ENCODE measurements at places on chromosomes 4 and X.
A peak's percentile ranks its signal among the peaks of the same experiment; 100 is the strongest.

GRCh38 chrX:152451731-152451980 is 541 bp upstream of the GABRA3 start:
- DNase-seq, result no peak

DNA sequence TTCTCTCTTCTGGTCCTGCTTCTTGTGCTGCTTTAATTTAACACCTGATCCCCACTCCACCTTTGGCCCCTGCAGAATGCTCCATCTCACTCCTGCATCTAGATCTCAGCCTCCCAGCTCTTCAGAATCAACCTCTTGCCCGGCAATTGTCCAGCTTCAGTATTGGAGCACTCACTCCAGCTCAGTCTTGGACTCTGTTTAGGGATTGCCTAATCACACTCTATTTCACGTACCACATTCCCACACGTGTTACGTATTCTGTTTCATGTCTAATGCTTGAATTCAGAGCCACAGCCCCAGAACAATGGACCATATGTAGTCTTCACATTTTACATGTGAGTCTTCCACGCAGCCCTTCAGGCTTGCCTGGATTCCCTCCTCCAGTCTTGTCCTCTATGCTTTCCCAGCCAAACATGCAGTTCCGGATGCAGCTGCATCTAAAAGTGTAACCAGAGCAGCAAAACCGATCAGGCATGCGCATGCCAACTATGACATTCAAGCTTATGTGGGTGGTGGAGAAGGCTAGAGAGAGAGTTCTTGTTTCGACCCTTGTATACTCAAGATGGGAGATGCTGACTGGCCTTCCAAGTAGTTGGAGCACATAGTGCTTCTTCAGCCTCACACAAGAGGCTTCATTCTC is 105.2 kb upstream of the FAM9A start:
- no peak for DNase-seq

GRCh38 chrX:57918750-57919436 is 8.6 kb upstream of the ZXDA start:
- DNase-seq, result no peak

DNA sequence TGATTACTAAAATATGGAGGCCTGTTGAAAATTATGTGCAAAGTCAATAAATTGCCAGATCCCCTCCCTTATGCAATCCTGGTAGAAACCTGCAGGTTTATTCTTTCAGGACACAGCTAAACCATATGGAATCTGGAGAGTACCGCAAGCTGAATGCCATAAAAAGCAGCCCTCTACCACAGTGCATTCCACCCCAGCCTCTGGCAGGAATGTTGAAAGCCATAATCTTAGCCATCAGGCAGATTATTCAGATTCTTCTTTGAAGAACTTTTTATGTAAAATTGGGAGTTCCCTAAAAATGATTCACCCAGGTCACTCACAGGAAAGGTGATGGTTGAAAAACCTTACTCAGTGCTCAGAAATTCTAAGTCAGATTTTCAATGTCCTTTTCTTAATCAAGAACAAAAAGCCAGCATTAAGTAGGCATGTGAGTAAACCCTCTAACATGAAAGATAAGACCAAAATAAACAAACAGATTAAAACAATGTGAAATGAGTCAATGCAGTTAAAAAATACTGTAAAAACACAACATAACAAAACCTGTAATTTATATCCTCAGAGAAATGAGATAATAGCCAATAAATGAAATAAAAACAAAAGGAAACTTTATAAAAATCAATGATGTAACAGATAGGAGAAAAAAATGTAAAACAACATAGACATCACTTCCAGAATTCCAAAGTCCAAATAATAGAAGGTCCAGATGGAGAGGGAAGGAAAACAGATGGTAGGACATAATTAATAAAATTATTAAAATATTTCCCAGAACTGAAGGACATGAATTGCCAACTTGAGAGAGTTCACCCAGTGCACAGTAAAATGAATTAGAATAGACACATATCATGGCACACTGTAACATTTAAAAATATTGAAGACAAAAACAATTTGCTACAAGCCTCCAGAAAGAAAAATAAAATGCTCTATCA is 226.9 kb downstream of the FSTL5 start:
- no peak for DNase-seq

- no peak for DNase-seq
Observed at GRCh38 chr4:108393890-108394472, 225.2 kb upstream of the LEF1 start.

- no peak for DNase-seq
Observed at GRCh38 chrX:81708487-81708886, 506.6 kb downstream of the SH3BGRL start.

DNA sequence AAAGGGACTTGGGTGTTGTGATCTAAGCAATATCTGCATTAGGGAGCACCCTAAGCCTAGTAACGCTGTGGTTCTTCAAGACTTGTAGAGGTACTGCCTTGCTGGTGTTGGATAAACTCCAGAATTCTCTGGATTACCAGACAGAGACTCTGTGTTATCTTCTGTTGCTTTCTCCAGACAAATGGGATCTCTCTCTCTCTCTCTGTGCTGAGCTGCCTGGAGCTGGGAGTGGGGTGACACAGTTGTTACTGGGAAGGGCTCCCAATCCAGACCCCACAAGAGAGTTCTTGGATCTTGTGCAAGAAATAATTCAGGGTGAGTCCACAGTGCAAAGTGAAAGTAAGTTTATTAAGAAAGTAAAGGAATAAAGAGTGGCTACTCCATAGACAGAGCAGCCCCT is 48.8 kb downstream of the MCUB start:
- DNase-seq, result no peak

GRCh38 chr4:156419080-156419685 is 465.5 kb upstream of the CTSO start:
- no peak for DNase-seq

- DNase-seq, result no peak
Observed at GRCh38 chr4:140557831-140558435, 10.8 kb downstream of the UCP1 start.

DNA sequence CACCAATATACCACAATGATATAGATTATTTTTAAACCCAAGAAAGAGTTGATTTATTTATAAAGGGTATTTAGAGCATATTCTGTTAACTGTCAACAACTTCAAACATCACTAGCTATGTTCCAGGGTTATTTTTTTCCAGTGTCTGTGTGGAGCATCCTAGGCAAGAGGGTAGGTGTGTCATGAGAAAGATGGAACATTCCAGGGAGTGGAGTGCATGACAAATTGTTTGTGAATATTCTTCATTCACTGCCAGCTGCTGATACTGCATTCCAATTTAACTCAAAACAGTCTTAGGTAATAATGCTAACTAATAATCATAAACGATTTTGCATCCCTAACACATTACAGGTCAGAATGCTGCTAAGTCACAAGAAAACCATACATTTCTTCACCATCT is 148.7 kb upstream of the RASGEF1B start:
- DNase-seq, result no peak

DNA sequence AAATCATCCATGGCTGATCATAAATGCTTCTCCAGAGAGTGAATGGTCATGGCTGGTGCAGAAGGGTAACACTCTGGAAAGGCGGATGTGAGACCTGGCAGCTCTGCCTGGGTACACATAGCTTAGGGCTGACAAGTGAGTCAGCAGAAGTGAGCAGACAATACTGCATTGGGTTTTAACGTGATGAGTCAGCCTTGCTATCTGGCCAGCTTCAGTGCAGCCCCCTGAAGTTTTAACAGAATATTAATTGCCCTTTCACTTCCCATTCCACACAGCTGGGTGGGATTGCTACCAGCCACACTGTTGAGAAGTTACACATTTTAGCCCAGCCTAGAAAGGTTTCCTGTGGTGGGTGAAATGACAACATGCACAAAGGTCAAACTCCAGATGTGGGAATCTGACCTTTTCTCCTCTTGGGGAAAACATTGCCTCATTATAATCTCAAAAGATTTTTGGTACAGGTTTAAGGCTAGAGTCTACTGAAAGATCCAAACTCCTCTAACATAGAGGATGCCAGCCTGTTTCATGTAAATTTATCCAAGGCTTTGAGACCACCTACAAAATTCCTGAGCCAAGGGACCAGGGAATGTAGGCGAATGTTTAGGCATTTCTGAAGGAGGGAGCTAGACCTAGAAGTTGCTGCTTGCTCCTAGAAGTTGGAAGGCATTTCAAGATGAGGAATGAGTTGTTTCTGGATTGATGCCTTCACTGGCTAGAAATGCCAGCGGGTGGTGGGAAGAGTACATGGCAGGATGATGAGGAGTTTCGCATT is 230.3 kb upstream of the PGRMC2 start:
- DNase-seq, result peak; percentile 66

GRCh38 chr4:36218121-36218520 is 26.2 kb downstream of the ARAP2 start:
- no peak for DNase-seq

DNA sequence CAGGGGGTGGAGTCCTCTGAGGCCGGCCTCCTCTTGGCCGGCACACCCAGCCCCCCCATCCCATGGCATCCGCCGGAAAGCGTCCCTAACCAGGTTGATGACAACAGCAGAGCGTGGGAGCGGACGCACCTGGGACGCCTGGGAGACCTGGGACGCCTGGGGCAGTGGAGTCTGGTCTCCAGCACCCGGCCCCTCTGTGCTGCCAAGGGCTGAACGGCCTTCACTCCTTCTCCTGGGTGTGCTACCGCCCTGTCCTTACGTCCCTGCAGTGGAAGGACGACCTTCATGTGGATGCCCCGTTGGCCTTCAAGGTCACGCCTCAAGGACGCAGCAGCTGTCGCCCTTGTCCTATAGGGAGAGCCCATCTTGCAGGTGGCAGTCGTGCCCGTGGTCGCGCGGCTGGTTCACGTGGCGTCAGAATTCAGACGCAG is 26.9 kb downstream of the NKX1-1 start:
- no peak for DNase-seq

GRCh38 chrX:110414273-110414672 is 55.6 kb downstream of the RTL9 start:
- DNase-seq, result no peak

DNA sequence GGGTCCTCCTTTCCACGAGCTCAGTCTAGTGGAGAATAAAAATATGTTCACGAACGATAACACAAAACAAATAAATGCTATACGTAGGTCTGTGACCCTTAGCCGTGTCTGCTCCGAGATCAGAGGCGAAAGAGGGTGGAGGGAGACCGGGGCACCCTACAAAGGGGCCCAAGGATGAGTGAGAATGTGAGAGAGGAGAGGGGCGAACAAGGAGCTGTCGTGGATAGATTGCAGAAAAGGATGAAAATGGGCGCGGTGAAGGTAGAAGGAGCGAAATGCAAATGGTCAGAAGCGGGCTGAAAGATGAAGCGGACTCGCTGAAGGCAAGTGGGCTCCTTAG is 6.2 kb upstream of the ZBTB33 start:
- no peak for DNase-seq

All from hematopoietic multipotent progenitor cell treated with erythropoietin and hydrocortisone succinate and interleukin-3 and kit ligand, for 17 days (in vitro differentiated cells).